ENCODE measurements at places on chromosomes 5 and 9.

DNA sequence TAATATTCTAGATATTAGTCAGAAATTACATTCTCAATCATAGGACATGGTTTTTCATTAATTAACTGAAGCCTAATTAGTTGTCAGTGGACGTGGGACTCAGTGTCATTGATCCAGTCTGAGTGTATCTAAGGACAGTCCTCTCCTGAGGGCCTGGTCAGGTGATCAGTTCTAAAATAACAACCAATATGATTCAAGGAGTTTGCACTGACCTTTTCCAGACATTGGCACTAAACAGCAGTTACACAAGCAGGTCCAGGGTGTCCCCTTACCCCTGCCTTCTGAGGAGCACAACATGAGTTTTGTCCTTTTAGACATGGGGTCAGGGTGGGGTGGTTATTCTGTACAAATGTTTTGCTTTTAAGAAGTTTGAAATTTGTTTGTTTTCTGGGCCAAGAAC lies 97.8 kb downstream of the CMYA5 start:
- DNase-seq = no peak

DNA sequence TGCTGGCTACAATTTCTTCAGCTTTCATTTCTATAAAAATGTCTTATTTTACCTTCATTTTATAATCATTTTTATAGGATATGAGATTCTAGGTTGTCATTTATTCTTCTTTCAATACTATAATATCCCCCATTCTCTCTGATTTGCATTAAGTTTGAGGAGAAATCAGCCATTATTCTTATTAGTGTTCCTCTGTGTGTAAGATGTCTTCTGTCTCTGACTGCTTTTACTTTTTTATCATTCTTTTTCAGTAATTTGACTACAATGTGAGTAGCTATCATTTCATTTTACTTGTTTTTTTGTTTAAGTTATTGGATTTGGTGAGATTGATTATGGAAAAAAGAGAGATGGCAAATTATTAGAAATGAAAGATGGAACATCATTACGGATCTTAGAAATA lies 13.6 kb upstream of the SREK1 start:
- no peak for DNase-seq

- no peak for DNase-seq
Observed at GRCh38 chr5:120320626-120321025, 143.5 kb upstream of the PRR16 start.

- no peak for DNase-seq
Observed at GRCh38 chr5:158162026-158162425, 303.1 kb upstream of the CLINT1 start.

GRCh38 chr5:158614951-158615350 lies 484.8 kb downstream of the EBF1 start:
- DNase-seq = no peak

GRCh38 chr9:76394195-76394959 lies at the start of gene RFK:
TSS of gene RFK (minus strand) at chr9:76394426. CDS start at chr9:76394171, 255 bp downstream.
- no peak for DNase-seq

DNA sequence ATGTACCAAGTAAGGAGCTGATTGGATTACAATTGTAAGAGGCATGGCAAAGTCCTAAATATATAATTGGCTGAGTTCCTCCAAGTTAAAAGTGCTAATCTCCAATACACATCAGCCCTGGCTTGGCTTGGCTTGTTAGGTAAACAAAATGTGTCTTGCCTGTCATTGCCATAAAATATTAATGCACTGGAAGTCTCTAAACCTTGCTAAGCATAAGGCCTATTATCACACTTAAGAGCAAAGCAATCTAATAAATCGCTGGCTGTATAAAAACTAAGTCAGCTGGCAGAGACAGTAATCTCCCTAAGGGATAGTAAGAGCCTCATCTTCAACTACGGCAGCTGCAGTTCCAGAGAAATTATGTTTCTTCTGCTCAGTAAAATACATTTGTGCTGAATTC lies 418.6 kb upstream of the GRAMD2B start:
- DNase-seq = no peak

- DNase-seq = no peak
Observed at GRCh38 chr5:174735498-174736330, 11.3 kb downstream of the MSX2 start.

GRCh38 chr9:78879324-78880100 lies 582.6 kb downstream of the PSAT1 start:
- DNase-seq = no peak

DNA sequence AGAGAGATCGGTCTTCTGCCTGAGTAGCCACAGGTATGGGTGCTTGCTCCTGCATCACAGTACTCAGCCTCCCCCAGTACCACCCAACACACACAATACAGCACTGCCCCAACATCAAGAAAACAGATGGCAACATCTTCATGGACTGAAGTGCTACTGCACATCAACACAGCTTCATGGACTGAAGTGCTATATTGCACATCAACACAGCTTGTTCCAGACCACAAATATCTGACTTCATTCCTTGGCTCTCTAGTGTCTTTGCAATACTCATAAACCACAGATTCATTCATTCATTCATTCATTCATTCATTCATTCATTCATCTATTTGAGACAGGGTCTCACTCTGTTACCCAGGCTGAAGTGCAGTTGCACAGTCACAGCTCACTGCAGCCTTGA lies 31.1 kb upstream of the PCA3 start:
- no peak for DNase-seq

DNA sequence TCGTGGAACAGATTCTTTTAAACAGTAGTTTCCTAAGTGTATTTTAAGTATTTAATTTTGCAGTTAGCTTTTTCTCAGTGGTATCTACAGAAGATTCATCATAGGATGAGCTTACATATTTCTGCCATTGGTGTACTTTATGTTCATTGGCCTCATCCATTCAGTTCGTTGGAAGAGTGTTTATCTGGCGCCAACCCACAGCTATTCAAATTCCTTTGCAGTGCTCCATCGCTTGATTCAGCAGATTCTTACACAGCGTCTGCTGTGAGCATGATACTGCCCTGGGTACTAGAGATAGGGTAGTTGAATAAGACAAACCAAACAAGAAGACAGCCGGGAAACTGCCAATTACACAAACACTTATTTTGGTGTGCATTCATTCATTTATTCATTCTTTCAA lies 55.1 kb downstream of the NUP214 start:
- DNase-seq = no peak
